ENCODE measurements at places on chromosomes 7 and 10. TPM values are rescaled to one million over a fixed set of nuclear protein-coding genes. Genes with fewer than 3 reads are reported as not detected.

- no peak overlapping the region for H3K4me3 ChIP-seq
- no peak for DNase-seq
- no peaks in the 10 kb centered on the region for H3K36me3 ChIP-seq
- H3K4me1 ChIP-seq: no peaks in the 10 kb centered on the region
Observed at GRCh38 chr10:102904346-102904745, 13.7 kb upstream of the CNNM2 start.

DNA sequence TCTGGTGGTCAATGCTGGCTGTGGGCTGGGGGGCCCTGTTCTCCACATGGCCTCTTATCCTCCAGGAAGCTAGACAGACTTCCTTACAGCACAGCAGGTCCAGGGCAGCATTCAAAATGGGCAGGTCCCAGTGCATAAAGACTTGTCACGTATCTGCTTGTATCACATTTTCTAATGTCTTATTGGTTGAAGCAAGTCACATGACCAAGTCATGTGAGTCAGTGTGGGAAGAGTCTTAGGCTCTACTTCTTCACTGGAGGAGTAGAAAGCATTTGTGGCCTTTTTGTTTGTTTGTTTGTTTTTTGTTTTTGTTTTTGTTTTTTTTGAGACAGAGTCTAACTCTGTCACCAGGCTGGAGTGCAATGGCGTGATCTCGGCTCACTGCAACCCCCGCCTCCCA lies 104.7 kb downstream of the COL13A1 start:
- H3K36me3 ChIP-seq: no peaks in the 10 kb centered on the region
- no peaks in the 10 kb centered on the region for H3K4me1 ChIP-seq
- no peak for DNase-seq
- H3K27me3 ChIP-seq: peaks cover 4% of the 10 kb centered on the region

DNA sequence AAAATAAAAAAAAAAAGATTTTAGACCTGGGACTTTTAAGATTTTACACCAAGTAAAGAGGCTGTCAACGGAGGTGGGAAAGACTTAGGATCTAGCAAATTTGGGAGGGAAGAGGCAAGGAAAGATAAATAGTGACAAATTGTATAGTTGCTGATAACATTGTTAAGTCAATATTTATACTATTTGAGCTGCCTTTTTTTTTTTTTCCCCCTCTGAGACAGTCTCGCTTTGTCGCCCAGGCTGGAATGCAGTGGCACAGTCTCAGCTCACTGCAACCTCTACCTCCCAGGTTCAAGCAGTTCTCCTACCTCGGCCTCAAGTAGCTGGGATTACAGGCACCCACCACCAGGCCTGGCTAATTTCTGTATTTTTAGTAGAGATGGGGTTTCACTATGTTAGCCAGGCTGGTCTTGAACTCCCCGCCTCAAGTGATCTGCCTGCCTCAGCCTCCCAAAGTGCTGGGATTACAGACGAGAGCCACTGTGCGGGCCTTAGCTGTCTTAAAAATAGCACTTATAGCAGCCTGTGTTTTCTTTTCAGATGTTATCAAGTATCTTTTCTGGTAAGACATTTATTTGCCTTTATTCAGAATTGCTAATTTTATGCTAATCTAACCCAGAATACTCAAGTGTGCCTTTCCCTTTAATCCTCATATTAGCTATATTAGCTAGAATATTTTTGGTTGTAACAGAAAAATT lies 94.5 kb downstream of the MMRN2 start:
- H3K27me3 ChIP-seq: no peaks in the 10 kb centered on the region
- H3K4me1 ChIP-seq: no peaks in the 10 kb centered on the region
- DNase-seq: no peak
- no peak overlapping the region for H3K4me3 ChIP-seq
- H3K27ac ChIP-seq: no peak overlapping the region

DNA sequence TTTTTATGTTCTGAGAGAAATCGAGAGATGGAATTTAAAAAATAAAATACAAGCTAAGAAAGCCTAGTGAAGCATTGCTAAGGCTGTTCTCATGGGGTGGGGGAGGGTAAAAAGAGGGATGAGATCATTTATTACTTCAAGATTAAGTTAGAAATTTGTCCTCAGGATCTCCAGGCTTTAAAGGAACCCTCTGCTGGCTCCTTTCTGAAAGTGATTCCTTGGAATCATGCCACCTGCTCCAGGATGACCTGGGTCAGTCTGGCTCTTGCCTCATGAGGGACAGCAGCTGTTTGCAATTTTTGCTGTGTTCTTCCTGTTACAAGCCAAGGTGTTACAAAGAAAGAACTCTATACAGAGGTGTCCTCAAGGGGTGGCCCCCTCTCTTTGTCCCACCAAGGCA lies 69.8 kb downstream of the CDK1 start:
- H3K27me3 ChIP-seq: peaks cover 7% of the 10 kb centered on the region
- no peaks in the 10 kb centered on the region for H3K4me1 ChIP-seq
- no peak overlapping the region for H3K27ac ChIP-seq
- no peak for DNase-seq

DNA sequence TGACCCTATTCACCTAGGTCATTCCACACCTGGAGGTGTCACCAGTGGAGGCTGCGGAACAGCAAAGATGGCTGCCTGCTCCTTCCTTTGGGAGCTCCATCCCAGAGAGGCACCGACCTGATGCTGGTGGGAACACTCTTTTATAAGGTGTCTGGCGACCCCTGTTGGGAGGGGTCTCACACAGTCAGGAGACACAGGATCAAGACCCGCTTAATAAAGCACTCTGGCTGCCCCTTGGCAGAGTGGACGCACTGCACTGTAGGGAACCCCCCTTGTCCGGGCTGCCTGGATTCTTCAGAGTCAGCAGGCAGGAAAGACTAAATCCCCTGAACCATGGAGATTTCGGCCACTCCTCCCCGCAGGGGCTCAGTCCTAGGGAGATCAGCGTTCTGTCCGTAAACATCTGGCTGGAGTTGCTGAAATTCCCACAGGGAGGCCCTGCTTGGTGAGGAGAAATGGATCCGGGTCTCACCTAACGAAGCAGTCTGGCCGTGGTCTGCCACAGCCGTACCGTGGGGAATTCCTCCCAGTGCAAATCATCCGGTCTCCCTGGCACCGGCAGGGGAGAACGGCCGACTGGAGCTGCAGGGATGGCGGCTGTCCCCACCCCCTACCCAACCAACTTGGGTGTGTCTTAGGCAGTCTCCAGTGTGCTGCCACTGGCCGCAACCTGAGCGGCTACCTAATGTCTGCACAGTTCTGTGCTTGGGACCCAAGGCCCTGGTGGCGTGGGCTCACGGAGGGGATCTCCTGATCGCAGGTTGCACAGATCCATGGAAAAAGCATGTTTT lies 66.1 kb downstream of the LSMEM1 start:
- peaks cover 21% of the 10 kb centered on the region for H3K27me3 ChIP-seq
- no peaks in the 10 kb centered on the region for H3K36me3 ChIP-seq
- no peaks in the 10 kb centered on the region for H3K4me1 ChIP-seq
- DNase-seq: no peak

- peaks cover 11% of the 10 kb centered on the region for H3K4me1 ChIP-seq
- peaks cover 9% of the 10 kb centered on the region for H3K27me3 ChIP-seq
- no peak overlapping the region for H3K4me3 ChIP-seq
- H3K27ac ChIP-seq: no peak overlapping the region
Observed at GRCh38 chr10:110762109-110762848, 109.4 kb upstream of the PDCD4 start.

DNA sequence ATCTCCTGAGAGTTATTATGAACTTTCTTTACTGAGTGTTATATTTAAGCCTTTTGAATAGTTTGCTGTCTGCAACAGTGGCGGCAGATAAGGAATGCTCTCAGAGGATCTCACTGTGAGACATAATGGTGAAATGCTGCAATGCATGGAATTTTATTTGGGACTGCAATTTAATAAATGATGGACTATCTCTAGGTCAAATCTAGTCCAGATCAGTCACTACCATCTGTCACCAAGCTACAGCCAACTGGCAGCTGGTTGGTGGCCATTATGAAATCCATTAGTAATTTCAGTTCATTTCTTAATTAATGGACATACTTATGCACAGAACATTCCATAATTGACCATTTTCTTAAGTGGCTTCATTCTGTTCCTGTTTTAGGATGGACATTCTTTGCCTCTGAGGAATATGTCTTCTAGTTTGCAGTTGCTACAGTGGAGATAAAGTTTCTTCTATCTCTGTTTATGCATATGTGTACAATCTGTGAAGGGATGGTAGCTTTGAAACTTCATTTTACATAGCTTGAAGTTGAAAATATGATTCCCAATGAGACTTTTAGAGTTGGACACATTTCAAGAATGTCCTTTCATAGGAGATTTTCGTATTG lies 586.6 kb downstream of the SUGCT start:
- no peak overlapping the region for H3K4me3 ChIP-seq
- H3K27ac ChIP-seq: no peak overlapping the region
- H3K27me3 ChIP-seq: no peaks in the 10 kb centered on the region
- DNase-seq: no peak
- H3K36me3 ChIP-seq: no peaks in the 10 kb centered on the region
- peaks cover 4% of the 10 kb centered on the region for H3K4me1 ChIP-seq

DNA sequence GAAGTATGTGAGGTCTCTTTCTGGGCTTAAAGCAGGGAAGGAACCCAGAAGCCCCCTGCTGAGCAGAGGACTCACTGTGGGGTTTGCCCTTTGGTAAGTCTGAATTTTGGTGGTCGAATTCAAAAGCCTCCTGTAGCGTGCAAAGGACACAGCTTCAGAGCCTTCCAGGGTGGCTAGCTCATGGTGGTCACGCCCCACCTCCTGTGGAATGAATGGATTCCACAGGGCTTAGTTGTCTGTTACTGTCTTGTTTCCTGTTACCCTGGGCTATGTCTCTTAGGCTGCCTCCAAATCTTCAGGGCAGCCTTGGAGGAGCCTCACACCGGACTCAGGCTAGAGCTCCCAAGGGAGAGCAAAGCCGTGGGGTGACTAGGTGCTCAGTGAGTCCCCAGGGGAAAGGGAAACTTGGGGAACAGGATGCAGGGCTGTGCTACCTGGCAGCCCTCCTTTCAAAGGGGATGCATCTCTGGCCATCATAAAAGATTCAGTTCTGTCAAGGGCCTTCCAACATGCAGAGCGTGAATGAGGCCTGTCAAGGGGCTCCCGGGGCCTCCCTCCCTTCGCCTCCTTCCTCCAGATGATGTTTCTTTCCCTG lies 211.7 kb downstream of the CCSER2 start:
- no peak for DNase-seq
- no peak overlapping the region for H3K27ac ChIP-seq
- peaks cover 9% of the 10 kb centered on the region for H3K4me1 ChIP-seq
- H3K4me3 ChIP-seq: no peak overlapping the region
- H3K36me3 ChIP-seq: no peaks in the 10 kb centered on the region

GRCh38 chr7:50729962-50730361 lies 52.7 kb downstream of the GRB10 start:
- H3K4me1 ChIP-seq: no peaks in the 10 kb centered on the region
- no peaks in the 10 kb centered on the region for H3K36me3 ChIP-seq
- H3K4me3 ChIP-seq: no peak overlapping the region
- no peak overlapping the region for H3K27ac ChIP-seq
- DNase-seq: no peak
- H3K27me3 ChIP-seq: peaks cover 18% of the 10 kb centered on the region

GRID1 gene
- total RNA-seq: not detected

MRLN gene
- not detected for total RNA-seq

NFE2L3 gene
- 44.4 TPM for total RNA-seq

LRMDA gene
- total RNA-seq: not detected

HKDC1 gene
- total RNA-seq: 2.7 TPM

FGFR2 gene
- not detected for total RNA-seq

Data from activated CD8-positive, alpha-beta memory T cell treated with anti-CD3 and anti-CD28 coated beads, Interleukin-2, amount 10 ng/mL, durations not matched to agents 7 days and 5 days (primary cell).